Forelimb muscle (tissue), 1 donor: ENCODE measurements at places on chromosomes 1 and 21. TPM values are rescaled to one million over a fixed set of nuclear protein-coding genes. Genes with fewer than 3 reads are reported as not detected.

VHLL gene
- polyA plus RNA-seq, result not detected

DNA sequence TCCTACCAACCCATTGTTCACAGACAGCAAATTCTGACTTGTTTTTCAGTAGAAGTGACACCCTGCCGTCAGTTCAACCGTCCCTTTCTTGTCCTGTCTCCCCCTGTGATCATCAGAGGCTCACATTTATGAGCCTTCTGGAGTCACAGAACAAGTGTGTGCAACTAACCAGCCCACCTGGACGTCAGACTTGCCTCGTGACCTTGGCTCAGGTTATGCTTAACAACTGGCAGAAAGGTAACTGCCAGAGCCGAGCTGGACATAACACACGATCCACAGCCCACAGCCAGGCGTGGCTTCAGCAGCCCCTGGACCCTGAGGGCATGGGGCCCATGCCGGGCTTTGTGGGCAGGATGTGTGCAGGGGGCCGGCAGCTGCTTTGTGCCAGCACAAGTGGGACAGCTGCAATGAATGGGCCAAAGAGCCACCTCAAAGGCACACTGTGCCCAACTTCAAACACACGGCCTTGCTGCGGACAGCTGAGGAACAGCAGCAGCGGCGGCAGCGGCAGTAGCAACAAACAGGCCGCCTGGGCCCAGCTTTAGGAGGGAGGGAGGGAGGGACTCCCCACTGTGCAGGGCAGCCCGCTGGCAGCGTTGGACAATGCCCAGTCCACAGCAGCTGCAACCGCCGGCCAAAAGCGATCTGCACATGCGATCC lies 103.9 kb downstream of the ZBTB18 start:
- no peak for DNase-seq

DNA sequence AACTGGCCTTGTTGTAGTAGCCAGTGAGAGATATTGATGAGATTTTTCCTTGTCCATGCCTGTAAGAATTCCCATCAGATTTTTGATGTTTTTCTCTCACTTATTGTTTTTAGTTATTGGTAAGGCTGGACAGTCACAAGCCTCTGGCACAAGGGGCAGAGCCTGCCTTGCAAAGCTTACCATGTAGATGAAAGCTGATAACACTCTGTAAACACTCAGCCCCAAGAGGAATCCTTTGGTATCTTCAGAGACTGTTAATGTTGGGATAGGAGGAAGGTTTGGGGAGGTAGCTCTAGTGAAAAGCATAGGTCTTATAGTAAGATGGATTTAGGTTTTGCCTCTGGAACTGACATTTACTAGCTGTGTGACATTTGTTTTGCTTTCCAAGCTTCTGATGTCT lies 37.7 kb downstream of the MARK1 start:
- no peak for DNase-seq

DMBX1 gene
- polyA plus RNA-seq, result not detected

MYCL gene
- 2.5 TPM for polyA plus RNA-seq

DNA sequence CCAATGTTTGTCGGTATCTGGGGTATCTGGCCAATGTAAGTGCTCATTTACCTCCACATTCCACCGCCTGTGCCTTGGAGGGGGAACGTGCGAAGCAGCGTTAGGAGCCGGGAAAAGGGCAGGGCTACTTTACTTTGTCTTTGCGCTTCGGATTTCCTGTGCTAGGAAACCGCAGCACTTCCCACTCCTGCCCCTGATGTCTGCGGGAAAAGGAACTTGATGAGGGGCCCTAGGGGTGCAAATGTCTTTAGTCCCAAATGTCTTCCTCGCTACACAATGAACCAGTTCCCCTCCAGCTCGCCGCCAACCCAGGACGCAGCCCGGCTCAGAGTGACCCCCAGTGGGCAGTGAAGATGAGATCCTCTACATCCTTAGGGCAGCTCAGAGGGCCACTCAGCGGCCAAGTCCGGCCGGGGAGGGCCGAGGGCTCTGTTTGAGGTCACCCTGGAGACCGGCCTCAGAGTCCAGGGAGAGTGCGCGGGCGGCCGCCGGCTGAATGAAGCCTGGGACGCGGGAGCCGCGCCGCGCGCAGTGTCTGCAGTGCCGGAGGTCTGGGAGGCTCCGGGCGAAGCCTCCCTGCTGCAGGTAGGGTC lies at the start of gene DYNLT5:
TSS of gene DYNLT5 (plus strand) at position 460 of the 593 bp plus-strand sequence. CDS start 2,200 bp downstream, outside the sequence.
- no peak for DNase-seq

GRCh38 chr1:84634536-84635205 lies 55.6 kb downstream of the SSX2IP start:
- no peak for DNase-seq

SAMSN1 gene
- polyA plus RNA-seq, result 1.4 TPM

GRCh38 chr21:41374867-41375533 lies 13.2 kb downstream of the MX2 start:
- DNase-seq, result no peak

RRAGC gene
- 18.8 TPM for polyA plus RNA-seq

- DNase-seq, result no peak
These were observed 159.5 kb upstream of the KAZN start for GRCh38 chr1:14439015-14439414.

GRCh38 chr1:30525971-30526651 lies 197.3 kb downstream of the MATN1 start:
- DNase-seq, result no peak

CLCA2 gene
- not detected for polyA plus RNA-seq

KIAA1614 gene
- polyA plus RNA-seq, result 12.3 TPM

DNA sequence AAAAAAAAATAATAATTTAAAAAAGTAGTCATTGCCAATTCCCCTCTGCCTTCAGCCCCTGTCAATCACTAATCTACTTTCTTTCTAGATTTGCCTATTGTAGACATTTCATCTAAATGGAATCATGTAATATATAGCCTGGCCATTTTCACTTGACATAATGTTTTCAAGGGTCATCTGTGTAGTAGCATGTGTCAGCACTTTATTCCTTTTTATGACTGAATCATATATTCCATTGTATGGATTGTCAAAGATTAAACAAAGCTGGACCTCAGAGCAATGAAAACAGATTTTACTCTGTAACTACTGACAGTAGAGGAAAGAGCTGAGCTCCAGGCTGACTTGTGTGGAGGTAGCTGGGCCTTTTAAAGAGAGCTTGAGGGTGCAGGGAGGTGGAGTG lies 15.9 kb downstream of the VPS13D start:
- no peak for DNase-seq

DNA sequence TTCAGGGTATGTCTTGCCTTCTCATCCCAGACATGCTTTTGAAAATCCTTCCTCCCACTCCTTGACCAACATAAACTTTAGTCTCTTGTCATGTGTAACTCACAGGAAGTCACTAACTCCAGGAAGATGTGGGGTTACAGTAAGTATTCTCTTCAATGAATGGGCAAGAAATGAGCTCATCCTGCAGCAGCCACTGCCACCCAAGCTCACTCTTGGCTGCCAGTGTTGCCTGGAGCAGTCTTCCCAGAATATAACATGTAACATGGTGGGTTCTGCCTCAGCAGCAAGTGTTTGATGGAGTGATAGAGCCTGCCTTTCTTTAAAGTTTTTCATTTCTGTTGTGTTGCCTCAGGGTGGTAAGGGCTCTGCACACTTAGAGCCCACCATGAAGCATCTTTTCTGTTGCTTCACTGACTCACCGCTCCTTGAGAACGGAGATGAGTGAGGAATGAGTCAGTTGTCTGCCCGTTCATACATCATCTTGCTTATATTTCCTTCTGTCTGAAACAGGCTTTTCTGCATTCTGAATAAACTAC lies 187.0 kb downstream of the TPR start:
- no peak for DNase-seq

- no peak for DNase-seq
These were observed 20.8 kb downstream of the MAB21L3 start for GRCh38 chr1:116131866-116132605.

- no peak for DNase-seq
These were observed 15.1 kb downstream of the SH2D2A start for GRCh38 chr1:156801409-156802121.

GRCh38 chr1:212478467-212479025 lies 45.8 kb downstream of the NENF start:
- no peak for DNase-seq

GBP5 gene
- polyA plus RNA-seq, result 0.85 TPM

GRCh38 chr1:83996621-83997020 lies 2.3 kb downstream of the TTLL7 start:
- no peak for DNase-seq

- DNase-seq, result no peak
These were observed 17.7 kb upstream of the FRRS1 start for GRCh38 chr1:99784143-99784542.

- DNase-seq, result no peak
These were observed 70.9 kb upstream of the ETS2 start for GRCh38 chr21:38734646-38735365.

DNA sequence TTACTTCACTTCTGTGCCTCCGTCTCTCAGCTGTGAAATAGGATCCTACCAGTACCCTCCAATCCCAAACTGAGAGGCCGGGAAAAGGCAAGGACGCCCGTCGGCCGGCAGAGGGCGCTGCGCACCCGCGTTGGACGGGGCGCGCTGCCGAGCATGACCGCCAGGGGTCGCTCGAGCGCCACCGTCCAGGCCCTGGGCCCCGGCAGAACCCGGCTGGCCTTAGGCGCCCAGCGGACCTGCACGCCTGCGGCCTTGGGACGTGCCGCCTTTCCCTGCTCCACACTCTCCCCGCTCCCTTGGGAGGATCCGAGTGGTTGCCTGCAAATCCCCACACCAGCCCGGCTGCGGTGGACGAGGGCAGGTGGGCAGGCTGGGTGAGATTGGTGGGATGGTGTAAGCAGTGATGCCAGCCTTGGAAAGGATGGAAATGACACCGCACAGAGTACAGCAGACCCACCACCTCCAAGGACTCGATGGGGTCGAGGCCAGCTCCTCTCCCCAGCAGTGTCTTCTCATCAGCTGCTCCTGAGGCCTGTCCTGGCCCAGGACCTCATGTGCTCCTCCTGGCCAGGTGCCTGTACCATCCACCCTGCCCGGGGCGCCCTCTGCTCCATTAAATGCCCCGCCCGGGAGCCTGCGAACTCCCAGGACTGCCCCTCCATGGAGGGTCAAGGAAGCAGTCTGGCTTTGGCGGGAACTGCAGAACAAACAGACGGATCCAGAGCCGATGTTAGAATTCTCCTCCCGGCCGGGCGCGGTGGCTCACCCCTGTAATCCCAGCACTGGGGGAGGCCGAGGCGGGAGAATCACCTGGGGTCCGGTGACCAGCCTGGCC lies 47.4 kb upstream of the LBR start:
- DNase-seq, result no peak

DNA sequence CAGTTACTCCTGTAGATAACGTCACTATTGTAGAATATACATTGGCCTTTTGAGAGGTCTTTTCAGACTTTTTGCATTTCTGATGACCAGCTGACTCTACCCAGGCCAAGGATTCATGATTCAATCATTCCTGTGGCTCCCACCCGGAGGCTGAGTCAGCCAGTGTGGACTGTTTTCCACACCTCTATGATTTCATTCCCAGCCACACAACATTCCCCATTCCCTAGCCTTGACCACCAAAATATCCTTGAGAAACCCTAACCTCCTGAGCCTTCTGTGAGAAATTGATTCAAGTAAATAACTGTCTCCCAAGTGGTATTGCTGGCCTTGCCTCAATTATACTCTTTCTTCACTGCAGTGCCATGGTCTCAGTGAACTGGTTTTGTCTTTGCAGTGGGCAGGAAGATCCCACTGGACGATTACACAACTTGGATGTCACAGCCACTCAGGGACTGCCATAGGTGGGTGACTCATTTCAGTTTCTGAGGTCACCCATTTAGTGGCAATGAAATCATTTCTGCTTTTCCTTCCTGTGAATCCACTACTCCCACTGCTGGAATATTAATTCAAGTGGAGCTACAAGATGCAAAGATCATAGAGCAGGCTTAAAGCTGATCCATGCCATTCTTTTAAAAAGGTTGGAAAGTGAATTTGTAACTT lies 518.6 kb upstream of the ZP4 start:
- DNase-seq, result no peak
